SHP77 treated with DMSO at 0.1 percent for 48 hours (cell line): ENCODE measurements at places on chromosomes 5 and 9.

DNA sequence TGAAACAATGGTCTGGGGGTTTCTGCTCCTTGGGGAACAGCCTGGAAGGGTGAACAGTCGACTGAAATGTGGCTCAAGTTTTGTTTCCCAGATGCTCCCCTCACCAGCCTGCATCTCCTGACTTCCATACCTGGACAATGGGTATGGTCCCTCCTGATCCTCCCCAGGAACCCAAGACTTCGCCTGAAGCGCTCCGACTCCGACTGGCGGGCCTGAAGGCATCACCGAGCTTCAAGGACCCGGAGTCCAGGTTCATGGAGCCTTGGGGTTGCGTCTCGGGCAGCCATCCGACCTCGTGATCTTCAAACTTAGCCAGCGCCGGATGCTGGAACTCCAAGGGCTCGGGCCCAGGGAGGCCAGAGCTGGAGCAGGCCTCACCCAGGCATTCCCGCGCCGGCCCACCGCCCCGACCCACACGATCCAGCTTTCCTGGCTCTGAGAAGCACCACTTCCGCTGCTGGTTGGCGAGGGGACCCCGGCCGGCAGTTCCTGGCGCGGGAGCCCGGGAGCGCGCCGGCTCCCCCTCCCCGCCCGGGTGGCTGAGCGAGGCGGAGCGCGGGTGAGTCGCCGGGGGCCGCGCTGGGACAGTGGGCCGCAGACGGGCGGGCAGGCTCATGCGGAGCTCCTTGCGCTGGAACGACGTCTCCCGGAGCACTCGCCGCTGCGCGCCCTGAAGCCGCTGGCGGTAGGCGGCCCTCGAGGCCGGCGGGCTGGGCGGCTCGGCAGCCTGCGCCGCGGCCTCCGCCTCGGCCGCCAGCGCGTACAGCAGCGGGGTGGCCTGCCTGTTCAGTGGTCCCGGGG, 5.2 kb downstream of the SHROOM1 start:
- DNase-seq: no peak

DNA sequence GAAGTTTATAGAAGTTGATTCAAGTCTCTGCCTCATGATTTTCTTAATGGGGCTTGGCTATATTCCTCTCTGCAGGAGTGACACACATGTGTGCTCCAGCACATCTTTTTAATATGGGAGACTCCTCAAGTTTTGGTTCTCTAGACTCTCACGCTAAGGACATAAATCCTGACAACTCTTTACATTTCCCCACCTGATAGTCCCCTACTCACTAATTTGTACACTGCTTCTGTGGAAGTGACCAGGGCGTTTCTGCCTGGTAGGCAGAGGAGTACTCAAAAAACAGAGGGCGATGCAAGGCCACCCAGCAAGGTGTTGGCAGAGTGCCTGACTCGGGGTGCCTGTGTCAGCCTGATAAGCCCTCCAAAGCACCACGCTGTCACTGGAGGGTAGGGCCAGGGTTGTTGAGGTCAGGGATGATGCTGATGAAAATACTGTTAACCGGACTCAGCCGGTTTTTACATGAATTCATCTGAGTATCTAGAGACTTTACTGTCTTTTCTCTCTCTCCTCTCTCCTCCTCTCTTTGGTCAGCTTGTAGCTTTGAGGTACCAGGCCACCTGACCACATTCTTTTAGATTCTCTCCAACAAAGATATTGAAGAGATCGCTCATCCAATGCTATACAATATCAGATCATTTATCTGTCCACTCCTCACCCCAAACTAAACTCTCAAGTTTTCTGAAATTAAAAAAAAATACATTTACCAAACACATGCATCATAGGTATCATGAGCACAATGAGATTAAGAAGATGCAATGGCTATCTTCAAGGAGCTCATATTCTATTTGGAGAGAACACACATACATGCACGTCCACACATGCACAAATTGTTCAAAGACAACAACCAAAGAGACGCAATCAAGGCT, 205.2 kb downstream of the PIK3R1 start:
- no peak for DNase-seq

DNA sequence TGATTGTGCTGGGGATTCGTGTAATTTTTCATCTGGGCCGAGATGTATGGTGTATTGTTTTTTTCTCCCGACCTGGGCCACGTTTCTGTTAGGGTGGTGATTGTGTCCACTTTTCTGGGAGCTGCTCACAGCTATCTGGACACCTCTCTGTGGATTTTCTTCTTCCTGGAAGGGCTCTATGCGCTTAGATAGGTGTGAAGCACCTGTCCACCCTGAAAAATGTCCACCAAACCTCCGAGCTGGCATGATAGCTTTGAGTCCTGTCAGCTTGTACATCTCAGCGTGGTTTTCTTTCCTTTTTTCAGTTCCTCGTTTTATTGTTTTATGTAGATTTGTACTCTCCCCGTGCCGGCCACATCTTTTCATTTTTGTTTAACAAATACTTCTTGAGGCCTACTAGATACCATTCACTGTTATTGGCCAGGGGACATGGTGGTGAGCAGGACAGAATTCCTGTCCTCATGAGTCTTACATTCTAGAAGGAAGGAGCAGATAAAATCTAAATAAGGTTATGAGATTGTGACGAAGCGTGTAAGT, 1.1 kb downstream of the UGCG start:
- peak; percentile 12 for DNase-seq

GRCh38 chr9:115296831-115297565, 179.0 kb upstream of the TNC start:
- DNase-seq: no peak

DNA sequence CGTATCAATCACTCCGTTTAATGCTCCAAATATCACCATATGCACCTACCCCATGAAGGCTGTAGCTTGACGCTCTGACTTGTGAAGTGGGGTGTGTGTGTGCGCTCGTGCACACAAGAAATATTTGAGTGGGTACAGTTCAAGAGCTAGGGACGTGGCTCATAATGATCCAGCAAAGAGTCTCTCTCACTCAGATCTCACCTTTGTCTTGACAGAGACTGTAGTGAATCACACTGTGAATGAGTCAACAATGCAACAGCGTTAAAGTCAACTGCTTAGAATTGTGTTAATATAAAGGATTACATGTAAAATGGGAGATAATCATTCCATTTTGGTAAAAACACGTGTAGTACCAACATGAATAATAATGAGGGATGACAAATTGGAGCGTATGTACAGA, 119.4 kb downstream of the MED27 start:
- DNase-seq: no peak

GRCh38 chr5:172051643-172052339, 45.4 kb upstream of the FBXW11 start:
- no peak for DNase-seq

GRCh38 chr9:108105885-108106284, 616.3 kb upstream of the KLF4 start:
- no peak for DNase-seq

- no peak for DNase-seq
Observed at GRCh38 chr5:83109380-83109779, 32.0 kb downstream of the XRCC4 start.

DNA sequence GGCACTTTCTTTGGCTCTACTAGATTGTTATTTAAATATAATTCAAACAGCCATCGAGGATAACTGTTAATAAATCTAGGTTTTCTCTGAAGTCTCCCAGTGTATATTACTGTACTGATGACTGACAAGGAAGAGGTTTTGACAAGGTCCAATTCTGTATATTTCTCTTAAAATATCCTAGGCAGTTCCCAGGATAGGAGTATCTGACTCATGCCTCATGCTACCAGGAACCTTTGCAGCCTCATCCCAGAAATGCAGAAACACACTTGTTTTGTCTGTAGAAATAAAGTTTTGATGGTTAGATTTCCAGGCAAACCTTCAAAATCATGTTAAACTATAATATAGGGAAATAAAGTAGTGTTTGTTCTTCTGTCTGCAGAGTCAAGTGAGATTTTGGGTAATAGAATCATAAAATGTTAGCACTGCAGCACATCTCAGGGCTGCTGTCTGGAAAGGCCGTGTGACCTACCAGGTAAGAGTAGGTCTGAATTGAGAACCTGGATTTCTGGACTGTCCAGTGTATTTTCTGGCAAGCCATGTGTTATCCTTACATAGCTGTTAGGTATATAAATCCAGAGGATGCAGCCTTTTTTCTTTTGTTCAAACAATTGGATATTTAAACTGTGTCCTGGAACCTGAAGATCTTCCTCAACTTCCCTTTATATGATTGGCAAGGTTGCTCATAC, 8.3 kb downstream of the UBE2D2 start:
- no peak for DNase-seq

DNA sequence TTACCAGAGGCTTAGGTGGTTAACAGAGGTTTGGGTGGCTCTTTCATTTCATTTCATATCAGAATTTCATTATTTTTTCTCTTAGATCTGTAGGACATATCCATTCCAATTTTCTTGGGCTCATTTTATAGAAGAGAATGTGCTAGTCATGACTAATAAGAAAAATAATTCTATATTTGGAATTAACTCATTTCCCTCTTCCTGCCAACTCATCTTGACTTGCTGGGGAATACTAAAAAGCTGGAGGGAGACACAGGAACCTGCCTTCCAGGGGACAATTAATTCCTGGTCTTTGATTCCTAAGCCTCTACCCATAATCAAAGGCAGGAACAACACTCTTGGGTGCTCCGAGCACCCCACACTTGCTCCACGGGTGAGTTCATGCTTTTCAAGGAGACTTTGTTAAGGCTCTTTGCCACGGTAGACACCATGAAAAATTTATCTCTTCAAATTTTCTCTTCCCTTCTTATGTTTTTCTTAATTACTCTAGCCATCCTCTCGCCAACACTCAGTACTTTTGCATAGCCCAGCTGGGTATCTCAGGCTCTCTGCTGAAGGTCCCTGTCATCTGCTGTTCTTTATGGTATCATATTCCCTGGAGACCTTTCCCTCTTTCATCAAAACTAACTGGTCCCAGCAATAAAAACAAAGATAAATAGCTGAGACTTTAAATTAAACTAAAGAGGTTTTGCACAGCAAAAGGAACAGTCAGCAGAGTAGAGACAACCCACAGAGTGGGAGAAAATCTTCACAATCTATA, 273.9 kb downstream of the NPR3 start:
- no peak for DNase-seq

DNA sequence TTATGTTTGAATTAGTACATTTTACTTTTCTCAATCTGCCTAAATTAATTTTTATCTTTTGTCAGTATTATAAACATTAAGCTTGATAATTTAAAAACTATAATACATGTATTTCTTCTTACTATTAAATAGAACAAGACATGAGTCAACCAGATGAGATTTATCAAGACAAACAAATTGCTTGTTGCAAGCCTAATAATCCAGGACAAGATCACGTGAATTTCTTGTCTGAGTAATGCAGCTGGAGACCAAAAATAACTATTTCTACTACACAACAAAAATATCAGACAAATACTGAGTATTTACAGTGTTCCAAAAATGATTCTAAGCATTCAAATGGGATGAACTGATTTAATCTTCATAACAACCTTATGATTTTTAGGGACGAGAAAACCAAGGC, 339.1 kb upstream of the PRR16 start:
- DNase-seq: no peak

DNA sequence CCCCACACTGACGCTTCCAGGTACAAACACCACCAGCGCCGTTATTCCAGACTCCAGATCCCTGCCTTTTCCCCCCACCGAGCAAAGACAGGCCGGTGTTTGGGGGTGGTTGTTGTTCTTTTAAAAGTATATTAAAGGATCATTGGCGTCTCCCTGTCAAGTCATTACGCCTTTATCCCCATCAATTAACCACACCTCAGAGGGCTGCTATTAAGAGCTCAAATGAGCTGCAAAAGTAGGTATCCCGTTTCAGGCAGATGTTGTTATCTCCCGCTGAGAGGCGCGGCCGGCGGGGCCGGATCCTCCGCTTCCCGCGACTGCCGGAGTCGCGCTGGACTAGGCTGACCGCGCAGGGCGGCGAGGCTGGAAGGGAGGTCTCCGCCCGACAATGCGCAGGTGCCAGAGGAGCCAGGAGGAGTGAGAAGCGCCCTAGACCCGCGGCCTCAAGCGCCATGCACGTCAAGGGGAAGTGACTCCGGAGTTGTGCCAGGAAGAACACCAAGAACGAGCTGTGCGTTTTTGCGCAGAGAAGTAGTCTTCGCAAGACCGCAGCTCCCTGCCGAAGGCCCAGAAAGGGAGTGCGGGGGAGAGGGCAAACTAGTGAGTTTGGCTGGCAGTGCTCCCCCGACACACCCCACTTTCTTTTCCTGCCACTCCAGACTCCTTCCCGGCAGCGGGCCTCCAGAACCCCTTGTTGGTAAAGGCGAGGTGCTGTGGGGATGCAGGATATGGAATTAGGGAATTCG, 8.2 kb downstream of the NR2F1-AS1 start:
- DNase-seq: no peak

DNA sequence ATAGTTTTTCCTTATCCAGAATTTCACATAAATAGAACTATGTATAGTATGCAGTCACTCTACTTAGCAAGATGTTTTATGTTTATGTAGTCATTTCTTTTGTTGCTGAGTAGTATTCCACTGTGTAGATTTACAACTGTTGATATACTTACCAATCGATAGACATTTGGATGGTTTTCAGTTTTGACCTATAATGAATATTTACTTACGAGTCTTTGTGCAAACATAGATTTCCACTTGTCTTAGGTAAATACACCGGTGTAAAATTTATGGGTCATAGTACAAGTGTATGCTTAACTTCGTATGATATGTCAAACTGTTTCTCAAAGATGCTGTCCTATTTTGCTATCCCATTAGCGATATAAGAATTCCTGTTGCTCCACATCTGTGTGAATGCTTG, 19.7 kb upstream of the OR2K2 start:
- peak; percentile 80 for DNase-seq

GRCh38 chr9:133463864-133464615, 4.3 kb downstream of the CACFD1 start:
- DNase-seq: no peak

GRCh38 chr9:69874301-69875060, 53.9 kb downstream of the CFAP95 start:
- no peak for DNase-seq

DNA sequence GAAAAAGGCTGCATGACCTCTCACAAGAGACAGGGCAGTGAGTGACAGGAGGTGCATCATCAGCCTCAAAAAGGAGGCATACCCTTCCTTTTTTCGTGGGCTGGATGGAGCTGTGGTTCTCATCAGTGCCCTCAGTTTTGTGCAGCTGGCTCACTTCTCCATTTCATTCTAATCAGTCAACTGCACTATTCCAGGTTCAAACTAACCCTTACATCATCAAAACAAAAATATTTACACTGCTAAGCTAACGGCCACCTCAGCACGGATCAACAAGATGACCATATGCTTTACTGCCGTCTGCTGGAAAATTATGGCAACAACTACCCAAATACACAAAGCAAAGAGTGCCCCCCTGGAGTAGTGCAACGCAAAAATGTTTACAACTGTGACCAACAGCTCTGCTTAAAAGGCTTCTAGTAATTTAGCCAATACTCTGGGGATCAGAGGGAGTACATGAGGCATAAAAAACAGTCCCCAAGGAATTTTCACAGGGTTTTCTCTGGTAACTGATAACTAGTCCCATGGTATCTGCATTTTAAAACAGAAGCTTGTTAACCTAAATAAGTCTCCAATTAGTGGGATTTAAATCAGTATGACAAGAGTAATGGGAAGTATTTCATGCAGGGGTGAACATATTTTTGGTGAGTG, 10.8 kb downstream of the KCNV2 start:
- peak; percentile 2 for DNase-seq

GRCh38 chr5:107381189-107381856, 289.4 kb downstream of the EFNA5 start:
- peak; percentile 66 for DNase-seq
